ENCODE measurements at places on chromosomes 2 and 18. TPM values are rescaled to one million over a fixed set of nuclear protein-coding genes. Genes with fewer than 3 reads are reported as not detected.

DNA sequence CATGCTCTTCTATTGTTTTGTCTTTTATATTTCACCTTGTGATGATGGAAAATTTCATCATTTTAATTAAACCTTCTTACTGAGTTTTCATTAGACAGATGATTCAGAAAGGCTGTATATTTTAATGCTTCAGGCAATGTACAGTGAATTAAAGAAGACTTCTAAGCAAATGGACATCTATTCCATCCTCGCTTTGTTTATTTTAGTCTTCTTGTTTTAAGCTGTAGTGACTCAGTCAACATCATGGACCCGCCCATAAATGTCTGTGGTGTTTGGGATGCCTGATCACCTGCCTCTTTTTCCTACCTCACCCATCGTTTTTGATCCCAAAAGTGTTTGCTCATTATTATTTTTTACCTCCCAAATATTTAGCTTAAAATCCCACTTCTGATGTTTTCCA lies 43.1 kb downstream of the KYNU start:
- no peak for DNase-seq

- DNase-seq = no peak
These were observed 279.1 kb upstream of the LYPD1 start for GRCh38 chr2:132949108-132949507.

DNA sequence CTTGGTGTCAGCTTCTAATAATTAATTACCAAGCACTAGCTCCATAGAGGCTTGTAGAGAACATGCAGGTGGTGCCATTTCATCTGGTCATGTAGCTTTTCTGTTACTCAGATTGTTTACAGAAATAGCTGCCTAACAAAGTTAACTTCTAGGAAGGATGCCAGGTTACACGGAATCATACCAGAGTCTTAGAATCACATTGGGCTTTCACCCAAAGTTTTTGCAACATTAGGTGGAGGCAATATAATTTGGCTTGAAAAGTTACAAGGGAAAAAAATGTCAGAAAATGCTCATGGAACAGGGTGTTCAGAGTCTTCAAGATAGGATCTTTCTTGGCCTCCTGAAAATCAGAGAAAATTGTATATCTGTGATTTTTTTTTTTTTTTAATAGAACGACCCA lies 135.6 kb downstream of the ARHGAP15 start:
- DNase-seq = no peak

- DNase-seq = no peak
These were observed 57.7 kb downstream of the MOB4 start for GRCh38 chr2:197573608-197574007.

PRKAG3 gene
- not detected for total RNA-seq

PLB1 gene
- 4.2 TPM for total RNA-seq
